NCI-H526 (cell line): ENCODE measurements at places on chromosomes 16 and 17.

DNA sequence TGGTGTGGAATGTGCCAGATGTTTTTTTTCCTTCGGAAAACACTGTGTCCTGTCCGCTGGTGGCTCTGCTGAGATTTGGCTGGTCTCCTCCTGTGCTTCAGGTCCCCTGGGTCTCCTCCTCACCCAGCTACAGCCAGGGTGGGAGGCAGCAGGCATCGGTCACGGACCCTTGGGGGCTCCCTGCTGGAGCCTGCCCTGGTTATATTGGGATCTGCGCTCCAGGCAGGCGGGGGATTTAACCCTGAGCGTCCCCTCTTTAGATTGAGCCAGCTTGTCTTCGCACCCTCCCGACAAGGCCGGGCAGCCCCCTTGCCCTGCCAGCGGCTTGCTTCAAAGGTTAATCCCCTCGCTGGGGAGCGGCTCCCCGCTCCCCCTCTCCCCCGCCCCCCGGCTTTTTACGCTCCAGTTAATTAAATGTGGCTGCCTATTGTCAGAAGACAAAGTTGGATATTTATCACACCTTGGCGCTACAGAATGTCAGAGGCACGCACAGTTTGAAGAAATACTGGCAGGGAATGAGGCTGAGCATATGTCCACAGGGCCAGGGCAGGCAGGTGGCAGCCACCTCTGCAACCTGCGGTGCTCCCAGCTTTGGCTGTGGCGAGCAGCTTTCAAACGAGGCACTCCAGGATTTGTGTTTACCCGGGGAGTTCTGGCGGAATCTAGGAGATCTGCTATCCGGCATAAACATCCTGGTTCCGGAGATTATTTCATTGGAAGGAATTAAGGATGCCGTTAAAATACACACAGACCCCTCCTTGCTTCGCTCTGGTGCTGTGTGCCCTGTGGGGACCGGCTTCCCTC lies 38.2 kb upstream of the GSE1 start:
- peak; percentile 46 for DNase-seq

- peak; percentile 25 for DNase-seq
Observed at GRCh38 chr17:63622574-63623390, 565 bp downstream of the MAP3K3 start.

DNA sequence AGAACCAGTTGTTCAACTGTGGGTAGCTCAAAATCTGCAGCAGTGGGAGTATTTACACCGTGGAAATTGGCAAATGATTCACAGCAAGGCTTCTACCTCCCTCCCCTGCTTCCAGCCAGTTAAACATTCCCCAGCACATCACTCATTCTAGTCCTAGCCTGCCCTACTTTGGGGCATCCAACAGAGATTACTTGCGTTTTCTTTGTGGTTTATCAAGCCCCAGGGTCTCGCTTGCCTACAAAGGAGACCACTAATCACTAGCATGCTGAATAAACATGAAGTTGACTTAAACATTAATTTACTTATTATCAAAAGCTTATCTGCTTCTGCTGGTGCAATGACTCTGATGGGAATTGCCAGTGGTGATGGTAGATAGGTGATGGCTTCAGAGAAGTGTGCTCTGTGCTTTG lies 94.5 kb downstream of the MARF1 start:
- DNase-seq = no peak

DNA sequence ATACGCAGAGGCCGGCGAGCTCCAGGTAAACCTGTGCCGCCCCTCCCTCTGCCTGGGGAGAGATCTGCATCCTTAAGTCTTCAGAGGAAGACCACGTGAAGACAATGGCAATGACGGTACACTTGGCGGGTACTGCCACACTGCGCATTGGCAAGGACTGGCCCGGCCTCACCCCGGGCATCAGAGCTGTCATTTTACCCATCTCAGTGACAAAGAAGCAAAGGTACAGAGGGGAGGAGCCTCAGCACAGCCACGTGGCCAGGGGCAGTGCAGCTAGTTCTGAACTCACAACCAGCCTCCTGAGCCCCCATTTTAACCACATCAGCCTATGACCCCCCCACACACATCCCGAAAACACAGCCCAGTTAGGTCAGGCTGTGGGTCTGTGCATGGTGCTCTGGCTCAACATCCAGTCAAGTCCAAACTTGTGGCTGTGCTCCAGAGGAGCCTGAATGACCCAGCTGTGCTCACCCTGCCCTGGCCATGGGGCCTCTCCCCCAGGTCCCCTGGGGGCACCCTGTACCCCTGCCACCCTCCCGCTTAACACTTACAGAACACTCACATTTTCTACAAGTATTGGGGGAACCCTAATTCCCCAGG lies 80.6 kb downstream of the C16orf95 start:
- DNase-seq = no peak

DNA sequence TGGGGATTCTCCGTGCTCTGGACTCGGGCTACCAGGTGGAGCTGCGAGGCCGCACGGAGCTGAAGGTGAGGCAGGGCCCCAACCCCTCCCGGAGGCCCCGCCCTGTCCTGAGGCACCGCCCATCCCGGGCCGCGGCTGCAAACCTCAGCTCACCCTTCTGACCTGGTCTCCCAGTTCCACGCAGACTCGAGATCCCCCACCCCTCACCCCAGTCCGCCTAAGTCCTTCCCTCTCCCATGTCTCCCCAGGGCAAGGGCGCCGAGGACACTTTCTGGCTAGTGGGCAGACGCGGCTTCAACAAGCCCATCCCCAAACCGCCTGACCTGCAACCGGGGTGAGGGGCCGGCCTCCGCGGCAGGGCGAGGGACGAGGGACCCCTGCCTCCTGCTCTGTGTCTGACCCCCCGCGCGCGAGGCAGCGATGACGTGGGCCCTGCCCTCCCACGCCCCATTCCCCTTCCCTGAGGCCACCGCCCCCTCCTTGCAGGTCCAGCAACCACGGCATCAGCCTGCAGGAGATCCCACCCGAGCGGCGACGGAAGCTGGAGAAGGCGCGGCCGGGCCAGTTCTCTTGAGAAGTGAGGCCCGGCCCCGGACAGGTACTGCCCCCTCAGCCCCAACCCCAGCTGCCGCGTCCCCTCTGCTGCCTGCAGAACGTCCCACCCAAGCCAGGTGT lies 13.7 kb downstream of the GUCY2D start:
- DNase-seq = peak; percentile 43

- DNase-seq = peak; percentile 6
Observed at GRCh38 chr16:82456683-82457082, 170.1 kb upstream of the CDH13 start.

DNA sequence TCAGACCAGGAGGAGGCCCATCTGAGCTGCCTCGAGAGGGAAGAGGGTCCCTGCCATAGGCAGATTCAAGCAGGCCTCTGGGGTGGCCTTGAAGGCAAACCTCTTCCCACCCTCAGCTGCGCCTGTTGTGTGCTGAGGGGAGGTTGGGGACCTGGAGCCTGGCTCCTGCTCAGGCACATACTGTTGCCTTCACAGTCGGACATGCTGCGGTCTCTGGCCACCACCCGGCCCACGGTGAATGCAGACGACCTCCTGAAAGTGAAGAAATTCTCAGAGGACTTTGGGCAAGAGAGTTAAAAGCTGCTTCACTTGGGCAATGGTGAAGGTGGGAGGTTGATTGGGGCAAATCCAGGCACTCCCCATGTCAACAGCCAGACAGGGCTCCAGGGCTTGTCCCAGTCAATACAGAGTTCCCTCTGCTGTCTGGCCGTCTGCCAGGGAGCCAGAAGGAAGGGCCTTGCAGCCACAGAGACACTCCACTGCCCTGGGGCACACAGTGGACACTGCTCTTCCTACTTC lies 6.3 kb downstream of the PDF start:
- DNase-seq = no peak

- DNase-seq = no peak
Observed at GRCh38 chr17:51275381-51275780, 15.0 kb downstream of the UTP18 start.

DNA sequence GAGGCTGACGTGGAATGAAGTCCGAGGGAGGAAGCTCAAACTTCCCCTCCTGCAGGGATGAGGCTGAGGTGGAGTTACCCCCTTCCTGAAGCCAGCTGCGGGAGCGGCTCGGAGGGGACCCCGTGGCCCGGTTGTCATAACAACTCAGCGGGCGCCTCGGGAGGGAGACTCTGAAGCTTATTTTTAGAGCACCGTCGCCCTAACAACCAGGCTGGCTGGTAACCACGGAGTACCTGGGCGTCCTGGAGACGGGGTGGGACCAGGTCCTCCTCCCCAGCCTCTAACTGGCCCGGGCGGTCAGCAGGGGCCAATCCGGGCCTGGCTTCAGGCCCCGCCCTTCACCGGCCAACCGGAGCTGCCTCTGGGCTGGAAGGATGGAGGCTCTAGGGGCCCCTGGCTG lies 27.7 kb downstream of the NECAB2 start:
- DNase-seq = peak; percentile 70

DNA sequence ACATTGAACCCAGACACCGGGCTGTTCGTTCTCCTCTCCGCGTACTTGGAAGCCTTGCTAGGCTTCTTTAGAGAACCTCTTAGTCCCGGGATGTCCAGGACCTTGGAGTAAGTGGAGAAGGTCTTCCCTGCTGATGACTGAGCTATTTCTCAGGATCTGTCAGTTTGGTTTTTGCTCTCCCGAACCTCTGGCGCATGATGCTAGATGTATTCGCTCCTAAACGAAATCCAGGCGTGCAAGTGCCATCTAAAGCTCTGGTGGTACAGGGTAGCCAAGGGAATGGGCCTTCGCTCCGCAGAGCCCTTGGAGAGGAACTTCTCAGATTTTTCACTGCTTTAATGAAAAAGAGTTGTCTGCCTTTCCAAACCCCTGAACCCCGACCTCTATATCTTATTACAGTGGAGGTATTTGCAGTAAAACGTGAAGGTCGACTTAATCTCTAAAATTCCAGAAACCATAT lies 547 bp downstream of the VMP1 start:
- DNase-seq = peak; percentile 28

DNA sequence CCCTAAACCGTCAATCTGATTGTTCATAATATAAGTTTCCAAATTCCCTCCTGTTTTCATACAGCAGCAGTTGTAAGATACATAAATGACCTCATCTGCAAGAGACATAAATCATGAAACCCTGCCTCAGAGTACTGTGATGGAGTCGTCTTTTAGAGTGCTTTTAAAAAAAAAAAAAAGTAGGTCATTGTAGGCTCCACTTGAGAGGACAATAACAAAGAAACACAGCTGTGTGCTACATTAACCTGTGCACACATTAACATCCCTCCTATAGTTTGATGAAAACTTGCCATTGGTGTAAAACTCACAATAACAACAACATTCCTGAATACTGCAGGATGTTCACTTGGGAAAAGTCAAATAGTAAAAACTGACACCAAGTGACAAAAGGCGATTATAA lies 56.5 kb downstream of the XPO6 start:
- no peak for DNase-seq
